ENCODE measurements at places on chromosomes 4 and X. TPM values are rescaled to one million over a fixed set of nuclear protein-coding genes. Genes with fewer than 3 reads are reported as not detected.

DNA sequence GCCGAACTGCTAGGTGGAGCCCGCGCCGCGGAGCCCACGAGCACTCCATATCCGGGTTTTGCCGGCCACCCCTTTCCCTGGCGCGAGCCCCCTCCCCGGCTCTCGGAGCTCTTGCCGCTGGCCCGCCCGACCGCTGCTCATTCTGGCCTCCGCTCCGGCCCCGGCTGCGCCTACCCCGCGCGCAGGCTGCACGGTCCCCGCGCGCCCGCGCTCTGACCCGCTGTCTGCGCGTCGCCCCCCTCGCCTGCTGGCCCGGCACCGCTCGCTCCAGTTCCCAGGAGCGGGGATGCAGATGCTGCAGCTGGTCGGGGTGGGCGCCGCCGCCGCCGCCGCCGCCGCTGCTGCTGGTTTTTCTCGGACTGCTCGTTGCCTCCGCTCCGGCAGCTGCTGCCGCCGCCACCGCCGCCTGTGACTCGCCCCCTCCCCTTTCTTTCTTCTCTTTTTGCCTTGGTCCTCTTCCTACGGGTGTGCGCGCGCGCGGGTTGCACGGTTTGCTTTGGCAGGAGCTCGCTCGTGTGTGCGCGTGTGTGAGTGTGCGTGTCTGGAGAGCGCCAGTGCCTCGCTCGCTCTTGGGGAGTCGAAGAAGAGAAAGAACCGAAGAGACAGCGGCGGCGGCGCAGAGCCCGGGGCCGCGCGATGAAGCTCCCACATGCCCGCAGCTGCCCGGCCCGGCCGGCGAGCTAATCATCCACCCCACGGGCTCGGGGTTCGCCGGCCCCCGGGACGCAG is at the start of gene ADGRL3:
ADGRL3 (plus strand) TSS at position 140 of the 729 bp plus-strand sequence.
- peak; percentile 6 for DNase-seq

DNA sequence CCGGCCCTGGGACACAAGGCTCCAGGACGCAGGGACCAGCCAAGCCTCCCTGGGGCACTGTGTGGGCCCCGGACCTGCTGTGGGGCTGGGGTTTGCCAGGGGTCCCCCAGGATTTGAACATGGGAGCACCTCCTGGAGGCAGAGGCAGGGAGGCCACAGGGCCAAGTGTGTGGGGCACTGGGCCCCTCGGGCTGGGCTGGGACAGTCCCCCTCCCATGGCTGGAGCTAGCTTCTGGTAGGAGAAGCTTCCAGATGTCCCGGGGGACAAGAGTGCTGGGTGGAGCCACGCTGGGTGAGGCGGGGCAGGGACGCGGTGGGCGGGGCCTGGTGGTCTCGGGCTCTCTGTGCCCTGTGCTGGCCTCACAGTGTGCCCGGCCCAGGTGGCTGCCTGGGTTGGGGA is 18.6 kb downstream of the FGFRL1 start:
- no peak for DNase-seq

Gene ODAPH
- not detected for total RNA-seq

DNA sequence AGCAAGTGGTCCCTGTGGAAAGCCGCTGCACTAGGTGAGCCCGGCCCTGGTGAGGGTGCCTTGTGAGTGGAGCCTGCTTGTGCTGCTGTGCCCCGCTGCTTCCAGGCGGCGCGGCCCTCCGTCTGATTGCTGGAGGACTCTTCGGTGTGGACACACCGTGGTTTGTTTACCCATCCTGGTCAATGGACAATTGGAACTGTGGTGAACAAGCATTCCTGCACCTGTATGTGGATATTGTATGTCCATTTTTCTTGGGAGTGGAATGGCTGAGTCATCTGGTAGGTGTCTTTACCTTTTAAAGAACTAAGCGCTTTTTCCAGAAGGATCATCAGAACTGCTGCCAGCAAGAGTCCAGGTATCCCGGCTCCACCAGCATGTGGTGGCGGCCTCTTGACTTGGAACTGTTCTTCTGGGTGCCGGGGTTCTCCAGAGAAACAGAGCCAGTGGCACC is 15.6 kb downstream of the MAEA start:
- no peak for DNase-seq

Gene PAGE5
- total RNA-seq = not detected

DNA sequence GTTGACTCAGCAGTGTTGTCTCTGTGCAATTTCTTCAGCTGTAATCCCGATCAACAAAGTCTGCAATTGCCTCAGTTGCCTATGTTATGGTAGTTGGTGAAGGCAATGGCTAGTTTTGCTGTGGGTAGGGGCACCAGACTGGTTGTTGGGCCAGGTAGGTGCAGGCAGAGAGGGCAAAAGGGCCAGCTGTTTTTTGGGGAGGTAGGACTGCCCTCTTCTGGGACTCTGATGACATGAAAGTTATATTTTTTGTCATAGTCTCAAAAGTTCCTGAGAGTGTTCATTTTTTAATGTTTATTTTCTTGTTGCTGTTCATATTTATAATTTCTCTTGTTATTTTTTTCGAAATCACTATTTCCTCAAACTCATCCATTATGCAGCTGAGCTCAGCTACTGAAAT is 25.1 kb downstream of the DCAF12L2 start:
- no peak for DNase-seq

DNA sequence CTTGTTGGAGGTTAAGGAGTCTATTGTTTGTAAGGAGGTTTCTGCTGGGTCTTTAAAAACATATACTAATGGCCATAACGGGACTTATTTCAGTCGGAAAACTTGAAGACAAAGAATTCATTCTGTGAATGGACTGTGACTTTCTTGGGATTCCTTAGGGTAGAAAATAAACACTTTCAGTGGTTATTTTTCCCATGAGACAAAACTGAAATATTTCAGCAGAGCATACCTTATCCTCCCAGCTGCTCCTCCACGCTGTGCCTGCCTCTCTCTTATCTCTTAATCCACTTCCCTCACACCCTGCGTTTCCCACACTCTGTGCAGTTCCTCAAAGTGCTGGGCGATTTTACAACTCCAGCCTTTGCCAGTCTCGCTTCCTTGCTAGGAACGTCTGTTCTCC is 47.1 kb upstream of the SORBS2 start:
- DNase-seq = no peak
